ENCODE measurements at places on chromosomes 1 and 21.
A peak's percentile ranks its signal among the peaks of the same experiment; 100 is the strongest.

GRCh38 chr1:194478731-194479130 lies 1292.3 kb upstream of the B3GALT2 start:
- H3K27ac ChIP-seq, result no peak overlapping the region
- H3K27me3 ChIP-seq, result no peaks in the 10 kb centered on the region
- no peak for DNase-seq

- H3K36me3 ChIP-seq, result no peaks in the 10 kb centered on the region
- H3K4me3 ChIP-seq, result no peak overlapping the region
- peaks cover 6% of the 10 kb centered on the region for H3K4me1 ChIP-seq
- DNase-seq, result no peak
- H3K27ac ChIP-seq, result no peak overlapping the region
Observed at GRCh38 chr1:226986496-226987178, 46.5 kb downstream of the COQ8A start.

DNA sequence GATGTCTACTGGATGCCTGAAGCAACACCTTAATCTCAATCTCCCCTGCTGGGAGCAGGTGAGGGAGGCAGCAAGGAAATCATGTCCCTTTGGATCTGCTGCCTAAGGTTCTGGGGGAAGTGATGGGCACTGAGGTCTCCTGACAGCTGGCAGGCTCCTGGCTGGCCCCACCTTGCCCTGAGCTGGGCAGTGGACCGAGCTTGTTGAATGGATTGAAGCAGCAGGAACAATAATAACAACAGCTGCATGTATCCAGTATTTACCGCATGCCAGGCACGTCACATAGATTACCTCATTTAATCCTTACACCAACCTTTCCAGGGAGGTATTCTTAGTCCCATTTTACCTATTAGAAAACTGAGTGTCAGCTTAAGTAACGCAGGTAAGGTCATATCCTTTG lies 133.9 kb downstream of the PLXNA2 start:
- no peak for DNase-seq
- H3K27ac ChIP-seq, result no peak overlapping the region
- H3K4me3 ChIP-seq, result no peak overlapping the region
- H3K27me3 ChIP-seq, result no peaks in the 10 kb centered on the region
- no peaks in the 10 kb centered on the region for H3K4me1 ChIP-seq
- no peaks in the 10 kb centered on the region for H3K36me3 ChIP-seq

DNA sequence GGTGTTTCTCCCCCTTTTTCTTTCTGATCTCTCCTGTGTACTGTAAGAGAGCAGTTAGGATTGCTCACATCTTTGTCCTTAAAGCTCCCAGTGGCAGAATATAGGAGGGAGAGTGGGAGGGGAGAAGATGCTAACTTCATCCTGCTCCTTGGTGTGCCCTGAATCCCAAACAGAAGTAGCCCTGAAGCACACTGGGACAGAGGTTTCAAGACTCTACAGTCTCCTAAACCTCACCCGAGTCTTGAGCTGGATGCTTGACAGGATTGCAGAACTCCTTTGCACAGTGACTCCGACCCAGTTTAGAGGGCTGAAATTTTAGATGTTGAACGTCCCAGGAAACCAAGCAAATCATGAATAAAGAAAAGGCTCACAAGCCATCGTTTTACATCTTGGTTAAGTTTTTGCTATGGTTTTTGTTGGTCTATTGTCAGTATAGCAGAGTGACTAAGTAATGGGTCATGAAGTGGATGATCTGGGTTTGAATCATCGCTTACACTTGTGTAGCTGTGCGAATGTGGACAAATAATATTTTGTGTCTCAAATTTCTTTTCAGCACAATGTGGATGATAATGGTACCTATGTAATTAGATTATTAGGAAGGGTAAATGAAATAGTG lies 37.5 kb downstream of the XCL2 start:
- no peak for DNase-seq
- H3K27me3 ChIP-seq, result no peaks in the 10 kb centered on the region
- H3K4me1 ChIP-seq, result peaks cover 9% of the 10 kb centered on the region
- H3K36me3 ChIP-seq, result no peaks in the 10 kb centered on the region

- no peak overlapping the region for H3K4me3 ChIP-seq
- peaks cover 80% of the 10 kb centered on the region for H3K4me1 ChIP-seq
- peak; percentile 67 for DNase-seq
- H3K27ac ChIP-seq, result peak overlapping the region; percentile 66
Observed at GRCh38 chr1:2270260-2271100, 42.4 kb downstream of the SKI start.

GRCh38 chr1:186420311-186420710 lies 40.6 kb downstream of the PDC start:
- H3K27me3 ChIP-seq, result no peaks in the 10 kb centered on the region
- DNase-seq, result no peak
- H3K36me3 ChIP-seq, result peaks cover 16% of the 10 kb centered on the region
- H3K27ac ChIP-seq, result no peak overlapping the region

- no peaks in the 10 kb centered on the region for H3K4me1 ChIP-seq
- no peak overlapping the region for H3K27ac ChIP-seq
- DNase-seq, result no peak
- H3K36me3 ChIP-seq, result no peaks in the 10 kb centered on the region
Observed at GRCh38 chr1:208564466-208564865, 320.3 kb upstream of the PLXNA2 start.

- no peaks in the 10 kb centered on the region for H3K4me1 ChIP-seq
- H3K4me3 ChIP-seq, result no peak overlapping the region
- DNase-seq, result no peak
- no peaks in the 10 kb centered on the region for H3K27me3 ChIP-seq
Observed at GRCh38 chr1:156475568-156476500, 24.7 kb downstream of the MEF2D start.

GRCh38 chr1:89608984-89609725 lies 23.8 kb upstream of the LRRC8C start:
- no peak overlapping the region for H3K27ac ChIP-seq
- no peaks in the 10 kb centered on the region for H3K4me1 ChIP-seq
- no peak overlapping the region for H3K4me3 ChIP-seq
- no peaks in the 10 kb centered on the region for H3K36me3 ChIP-seq
- no peaks in the 10 kb centered on the region for H3K27me3 ChIP-seq

- H3K36me3 ChIP-seq, result no peaks in the 10 kb centered on the region
- no peaks in the 10 kb centered on the region for H3K4me1 ChIP-seq
- no peak for DNase-seq
- no peak overlapping the region for H3K27ac ChIP-seq
- no peak overlapping the region for H3K4me3 ChIP-seq
Observed at GRCh38 chr1:13922466-13923110, 222.6 kb downstream of the PRDM2 start.

GRCh38 chr1:44242746-44243145 lies 29.5 kb downstream of the DMAP1 start:
- no peaks in the 10 kb centered on the region for H3K27me3 ChIP-seq
- no peak overlapping the region for H3K27ac ChIP-seq
- no peak for DNase-seq
- H3K4me1 ChIP-seq, result no peaks in the 10 kb centered on the region

- DNase-seq, result no peak
- no peaks in the 10 kb centered on the region for H3K4me1 ChIP-seq
- H3K36me3 ChIP-seq, result no peaks in the 10 kb centered on the region
- H3K27ac ChIP-seq, result peak overlapping the region; percentile 98
- H3K27me3 ChIP-seq, result no peaks in the 10 kb centered on the region
- H3K4me3 ChIP-seq, result no peak overlapping the region
Observed at GRCh38 chr1:67532452-67533216, 102.4 kb upstream of the SERBP1 start.

- no peak overlapping the region for H3K27ac ChIP-seq
- DNase-seq, result no peak
- H3K36me3 ChIP-seq, result no peaks in the 10 kb centered on the region
- H3K4me3 ChIP-seq, result no peak overlapping the region
Observed at GRCh38 chr1:205706601-205707502, 26.5 kb upstream of the SLC45A3 start.

- no peaks in the 10 kb centered on the region for H3K36me3 ChIP-seq
- H3K4me1 ChIP-seq, result no peaks in the 10 kb centered on the region
- no peak overlapping the region for H3K4me3 ChIP-seq
- no peaks in the 10 kb centered on the region for H3K27me3 ChIP-seq
Observed at GRCh38 chr1:118023199-118023598, 93.7 kb downstream of the WDR3 start.

DNA sequence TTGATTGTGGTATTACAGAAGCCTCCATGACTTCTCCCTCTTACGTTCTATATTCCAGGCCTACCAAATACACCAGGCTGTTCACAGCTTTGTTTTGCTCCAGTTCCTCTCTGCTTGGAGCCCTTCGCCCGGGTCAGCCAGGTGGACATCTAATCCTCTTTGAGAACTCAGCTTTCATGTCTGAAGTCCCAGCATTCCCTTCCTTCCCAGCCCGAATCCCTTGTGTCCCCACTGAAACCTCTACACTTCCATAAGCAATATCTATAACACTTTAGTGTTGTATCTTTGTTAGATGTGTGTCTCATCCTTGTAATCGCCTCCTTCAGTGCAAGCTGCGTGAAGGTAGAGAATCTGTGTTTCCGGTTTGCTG lies 1.9 kb downstream of the RNF11 start:
- peaks cover 40% of the 10 kb centered on the region for H3K4me1 ChIP-seq
- H3K36me3 ChIP-seq, result no peaks in the 10 kb centered on the region
- DNase-seq, result no peak
- peak overlapping the region; percentile 66 for H3K4me3 ChIP-seq
- peak overlapping the region; percentile 94 for H3K27ac ChIP-seq

DNA sequence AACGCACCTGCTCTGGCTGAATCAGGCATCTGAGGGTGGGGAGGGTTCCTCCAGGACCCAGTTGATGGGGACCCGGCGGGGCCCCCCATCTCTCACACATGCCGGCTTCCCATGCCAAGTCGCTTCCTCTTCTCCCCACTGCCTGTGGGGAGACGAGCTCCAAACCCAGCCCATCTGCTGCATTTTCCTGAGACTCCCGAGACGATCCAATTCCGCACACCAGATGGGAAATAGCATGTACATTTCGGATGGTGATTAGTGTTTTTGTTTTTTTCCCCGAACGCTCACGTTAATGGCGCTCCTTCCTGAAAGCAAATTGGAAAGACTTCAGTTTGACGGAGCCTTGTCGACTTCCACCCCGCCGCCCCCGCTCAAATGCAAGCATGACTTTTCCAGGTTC lies 13.2 kb upstream of the GRIK3 start:
- DNase-seq, result no peak
- no peaks in the 10 kb centered on the region for H3K27me3 ChIP-seq
- H3K36me3 ChIP-seq, result no peaks in the 10 kb centered on the region
- no peaks in the 10 kb centered on the region for H3K4me1 ChIP-seq
- H3K27ac ChIP-seq, result no peak overlapping the region

- no peaks in the 10 kb centered on the region for H3K4me1 ChIP-seq
- no peak for DNase-seq
- no peaks in the 10 kb centered on the region for H3K36me3 ChIP-seq
- H3K27ac ChIP-seq, result no peak overlapping the region
- H3K4me3 ChIP-seq, result no peak overlapping the region
Observed at GRCh38 chr1:15825800-15826199, 18.4 kb upstream of the UQCRHL start.

DNA sequence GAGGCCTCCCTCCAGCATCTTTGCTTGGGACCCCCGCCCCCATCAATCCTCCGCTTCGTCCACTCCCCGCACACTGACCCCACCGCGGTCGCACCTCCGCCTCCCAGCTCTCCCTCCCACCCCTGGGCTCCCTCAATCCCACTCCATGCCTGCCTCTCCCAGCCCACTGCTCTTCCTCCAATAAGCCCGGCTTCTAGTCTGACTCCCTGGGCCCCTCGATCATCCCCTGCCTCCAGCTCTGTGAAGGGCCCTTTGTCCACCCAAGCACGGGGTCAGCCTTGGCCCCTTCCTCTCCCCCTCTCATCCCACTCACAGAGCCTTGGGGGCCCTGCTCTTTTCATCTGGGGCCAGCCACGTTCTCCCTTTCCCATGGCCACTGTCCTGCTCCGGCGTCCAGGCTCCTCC lies 1.5 kb upstream of the TMEM200B start:
- H3K4me1 ChIP-seq, result no peaks in the 10 kb centered on the region
- peak overlapping the region; percentile 64 for H3K4me3 ChIP-seq
- H3K27ac ChIP-seq, result peak overlapping the region; percentile 75
- no peaks in the 10 kb centered on the region for H3K36me3 ChIP-seq

DNA sequence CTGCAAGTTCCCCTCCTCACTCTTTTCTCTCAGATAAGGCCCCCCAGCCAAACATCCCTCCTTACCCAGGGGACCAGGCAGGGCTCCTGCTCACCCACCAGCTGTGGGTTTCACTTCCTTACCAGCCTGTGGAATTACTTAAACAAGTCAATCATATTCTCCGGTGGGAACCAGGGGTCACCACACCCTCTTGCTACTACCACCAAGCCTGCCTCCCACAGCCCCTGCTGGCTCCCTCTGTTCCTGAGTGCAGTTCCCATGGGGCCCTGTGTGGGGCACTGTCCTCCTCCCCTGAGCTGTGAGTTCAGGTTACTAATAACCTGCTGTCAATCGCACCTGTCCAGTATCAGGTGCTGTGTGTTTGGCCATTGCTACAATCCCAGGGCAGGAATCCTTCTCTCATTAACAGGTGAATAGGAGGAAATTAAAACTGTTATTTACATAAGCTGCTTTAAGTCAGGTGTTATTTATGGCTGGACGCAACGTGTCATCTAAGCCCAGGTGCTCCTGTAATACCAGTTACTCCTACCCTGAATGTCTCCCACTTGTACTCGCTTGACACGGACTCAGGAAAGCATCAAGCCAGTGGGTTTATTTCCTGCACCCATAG lies 53.1 kb upstream of the LBR start:
- H3K4me3 ChIP-seq, result no peak overlapping the region
- no peaks in the 10 kb centered on the region for H3K36me3 ChIP-seq
- no peak overlapping the region for H3K27ac ChIP-seq
- no peak for DNase-seq
- H3K4me1 ChIP-seq, result no peaks in the 10 kb centered on the region

GRCh38 chr1:102897557-102897956 lies 210.8 kb downstream of the COL11A1 start:
- no peaks in the 10 kb centered on the region for H3K4me1 ChIP-seq
- H3K4me3 ChIP-seq, result no peak overlapping the region
- H3K27ac ChIP-seq, result no peak overlapping the region
- no peak for DNase-seq
- no peaks in the 10 kb centered on the region for H3K27me3 ChIP-seq

- H3K4me3 ChIP-seq, result no peak overlapping the region
- no peaks in the 10 kb centered on the region for H3K27me3 ChIP-seq
- no peaks in the 10 kb centered on the region for H3K36me3 ChIP-seq
- DNase-seq, result no peak
Observed at GRCh38 chr1:54559771-54560231, 11.8 kb downstream of the ACOT11 start.

- H3K27ac ChIP-seq, result no peak overlapping the region
- H3K4me1 ChIP-seq, result no peaks in the 10 kb centered on the region
- no peak for DNase-seq
- H3K4me3 ChIP-seq, result no peak overlapping the region
- no peaks in the 10 kb centered on the region for H3K36me3 ChIP-seq
Observed at GRCh38 chr1:23278717-23279116, 61.4 kb upstream of the HTR1D start.

- no peaks in the 10 kb centered on the region for H3K4me1 ChIP-seq
- H3K27ac ChIP-seq, result no peak overlapping the region
- H3K27me3 ChIP-seq, result no peaks in the 10 kb centered on the region
- no peak for DNase-seq
- no peaks in the 10 kb centered on the region for H3K36me3 ChIP-seq
Observed at GRCh38 chr21:45636951-45637646, 6.4 kb upstream of the PCBP3 start.

DNA sequence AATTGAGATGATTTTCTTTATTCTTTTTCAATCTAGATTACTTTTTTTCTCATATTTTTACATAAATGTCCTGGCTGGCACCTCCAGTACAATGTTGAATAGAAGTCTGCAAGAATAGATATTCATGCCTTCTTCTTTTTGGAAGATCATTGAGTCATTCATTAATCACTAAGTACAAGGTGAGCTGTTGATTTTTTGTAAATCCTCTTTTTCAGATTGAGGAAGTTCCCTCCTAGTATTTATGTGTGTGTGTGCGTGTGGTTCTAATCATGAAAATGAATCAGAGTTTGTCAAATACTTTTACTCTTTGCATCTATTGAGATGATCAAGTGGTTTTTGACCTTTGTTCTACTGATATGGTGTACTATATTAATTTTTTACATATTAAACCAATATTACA lies 859.3 kb downstream of the KCNT2 start:
- no peak overlapping the region for H3K4me3 ChIP-seq
- H3K27ac ChIP-seq, result no peak overlapping the region
- H3K36me3 ChIP-seq, result no peaks in the 10 kb centered on the region
- no peaks in the 10 kb centered on the region for H3K4me1 ChIP-seq

All from right lobe of liver (tissue), 6 donors.